ENCODE measurements at places on chromosomes 5 and 9.

DNA sequence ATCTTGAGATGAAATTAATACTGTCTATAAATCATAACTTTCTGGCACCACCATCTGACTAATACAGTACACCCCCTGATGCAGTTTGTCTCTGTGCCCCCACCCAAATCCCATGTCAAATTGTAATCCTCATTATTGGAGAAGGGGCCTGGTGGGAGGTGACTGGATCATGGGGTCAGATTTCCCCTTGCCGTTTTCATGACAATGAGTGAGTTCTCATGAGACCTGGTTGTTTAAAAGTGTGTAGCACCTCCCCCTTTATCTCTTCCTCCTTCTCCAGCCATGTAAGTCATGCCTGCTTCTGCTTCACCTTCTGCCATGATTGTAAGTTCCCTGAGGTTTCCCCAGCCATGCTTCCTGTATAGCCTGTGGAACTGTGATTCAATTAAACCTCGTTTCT, 78.7 kb upstream of the CDH6 start:
- no peak overlapping the region for H3K27ac ChIP-seq
- no peaks in the 10 kb centered on the region for H3K27me3 ChIP-seq
- no peaks in the 10 kb centered on the region for H3K36me3 ChIP-seq
- no peak overlapping the region for H3K4me3 ChIP-seq

- H3K4me3 ChIP-seq: no peak overlapping the region
- H3K27ac ChIP-seq: no peak overlapping the region
- H3K4me1 ChIP-seq: no peaks in the 10 kb centered on the region
- H3K27me3 ChIP-seq: no peaks in the 10 kb centered on the region
These were observed 21.5 kb upstream of the RALGPS1 start for GRCh38 chr9:126893079-126893478.

DNA sequence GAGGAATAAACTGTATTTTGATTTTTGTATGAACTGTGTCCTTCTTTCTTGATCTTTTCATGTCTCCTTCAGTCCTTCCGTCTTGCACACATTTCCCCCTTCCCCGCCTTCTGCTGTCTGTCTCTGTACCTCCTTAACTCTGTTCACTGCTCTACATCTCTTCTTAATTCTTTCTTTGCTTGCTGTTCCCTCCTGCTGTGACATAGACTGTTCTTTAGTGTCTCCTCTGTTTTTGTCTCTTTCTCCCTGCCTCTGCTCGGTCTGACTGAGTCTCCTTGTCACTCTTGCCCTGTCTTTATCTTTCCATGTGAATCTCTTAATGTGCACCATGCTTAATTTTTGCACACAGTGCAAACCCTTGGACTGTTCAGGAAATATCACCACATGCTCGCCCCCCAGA, 113.0 kb downstream of the TRIM32 start:
- H3K36me3 ChIP-seq: no peaks in the 10 kb centered on the region
- H3K4me1 ChIP-seq: no peaks in the 10 kb centered on the region
- no peak overlapping the region for H3K27ac ChIP-seq
- no peak overlapping the region for H3K4me3 ChIP-seq
- DNase-seq: no peak

- no peak for DNase-seq
- H3K27me3 ChIP-seq: no peaks in the 10 kb centered on the region
- no peak overlapping the region for H3K4me3 ChIP-seq
- H3K36me3 ChIP-seq: no peaks in the 10 kb centered on the region
These were observed 247.7 kb upstream of the RFX3 start for GRCh38 chr9:3773362-3774060.

DNA sequence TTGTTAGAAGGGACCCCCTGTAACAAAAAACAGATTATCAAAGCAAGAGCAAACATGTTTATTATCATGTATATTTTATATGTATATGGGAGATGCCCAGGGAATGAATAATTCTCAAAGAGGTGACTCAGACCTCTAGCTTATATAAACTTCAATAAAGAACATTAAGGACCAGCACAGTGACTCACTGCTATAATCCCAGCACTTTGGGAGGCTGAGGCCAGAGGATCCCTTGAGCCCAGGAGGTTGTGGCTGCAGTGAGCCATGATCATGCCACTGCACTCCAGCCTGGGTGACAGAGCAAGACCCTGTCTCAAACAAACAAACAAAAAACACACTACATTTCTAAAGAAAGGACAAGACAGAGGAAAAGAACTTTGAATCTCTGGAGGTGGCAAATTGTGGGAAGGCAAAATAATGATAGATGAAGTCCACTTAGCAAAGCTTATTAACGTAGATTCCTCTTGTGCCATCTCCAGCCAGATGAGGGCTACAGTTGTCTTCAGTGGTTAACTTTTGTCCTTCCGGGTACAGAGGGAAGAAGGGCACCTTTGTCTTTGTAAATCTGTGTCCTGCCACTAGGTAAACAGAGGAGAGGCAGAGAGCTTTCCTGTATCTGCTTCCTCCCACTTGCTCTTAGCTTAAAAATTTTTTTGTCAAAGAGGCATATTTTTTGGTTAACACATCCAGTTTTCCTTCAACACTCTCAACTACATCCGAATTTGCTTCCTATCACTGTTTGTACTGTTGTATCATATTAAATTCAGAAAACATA, 7.5 kb upstream of the RFK start:
- no peak overlapping the region for H3K27ac ChIP-seq
- H3K4me3 ChIP-seq: no peak overlapping the region
- no peaks in the 10 kb centered on the region for H3K27me3 ChIP-seq
- no peak for DNase-seq

All from endothelial cell of umbilical vein (primary cell).